ENCODE measurements at places on chromosomes 4 and X.

DNA sequence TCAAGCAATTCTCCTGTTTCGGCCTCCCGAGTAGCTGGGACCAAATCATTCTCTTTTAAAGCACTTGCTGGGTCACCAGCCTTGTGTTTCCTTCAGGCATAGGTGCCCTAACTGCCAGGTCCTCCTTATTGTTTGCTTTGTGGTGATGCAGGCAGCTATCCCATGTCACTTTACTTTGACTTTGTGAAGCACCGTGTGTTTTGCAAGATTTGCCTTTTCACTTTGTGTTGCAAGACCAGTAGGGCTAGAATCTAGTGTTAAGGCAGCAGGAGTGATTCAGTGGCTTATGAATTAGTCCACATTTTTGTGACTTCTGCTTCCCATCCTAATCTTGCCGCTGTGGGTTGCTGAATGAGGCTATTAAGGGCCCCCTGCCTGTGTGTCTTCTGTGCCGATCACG, 20.2 kb downstream of the SYAP1 start:
- no peak for DNase-seq

DNA sequence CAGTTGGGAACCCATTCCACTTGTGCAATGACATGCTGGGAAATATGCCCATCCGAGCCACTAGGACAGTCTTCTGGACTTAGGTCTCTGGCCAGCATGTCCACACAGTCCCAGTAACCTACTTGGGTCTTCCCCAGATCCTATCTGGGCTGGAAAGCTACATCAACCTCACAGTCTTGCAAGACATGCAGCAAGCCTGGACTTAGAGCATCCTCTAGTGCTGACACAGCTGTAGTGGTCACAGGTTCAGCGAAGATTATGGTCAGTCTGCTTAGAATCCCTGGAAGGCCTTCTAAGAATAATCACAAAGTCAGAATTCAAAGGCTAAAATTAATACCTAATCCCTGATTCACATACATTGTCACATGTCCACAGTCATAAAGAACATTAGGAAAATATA, 842.7 kb downstream of the STPG2 start:
- DNase-seq = no peak

DNA sequence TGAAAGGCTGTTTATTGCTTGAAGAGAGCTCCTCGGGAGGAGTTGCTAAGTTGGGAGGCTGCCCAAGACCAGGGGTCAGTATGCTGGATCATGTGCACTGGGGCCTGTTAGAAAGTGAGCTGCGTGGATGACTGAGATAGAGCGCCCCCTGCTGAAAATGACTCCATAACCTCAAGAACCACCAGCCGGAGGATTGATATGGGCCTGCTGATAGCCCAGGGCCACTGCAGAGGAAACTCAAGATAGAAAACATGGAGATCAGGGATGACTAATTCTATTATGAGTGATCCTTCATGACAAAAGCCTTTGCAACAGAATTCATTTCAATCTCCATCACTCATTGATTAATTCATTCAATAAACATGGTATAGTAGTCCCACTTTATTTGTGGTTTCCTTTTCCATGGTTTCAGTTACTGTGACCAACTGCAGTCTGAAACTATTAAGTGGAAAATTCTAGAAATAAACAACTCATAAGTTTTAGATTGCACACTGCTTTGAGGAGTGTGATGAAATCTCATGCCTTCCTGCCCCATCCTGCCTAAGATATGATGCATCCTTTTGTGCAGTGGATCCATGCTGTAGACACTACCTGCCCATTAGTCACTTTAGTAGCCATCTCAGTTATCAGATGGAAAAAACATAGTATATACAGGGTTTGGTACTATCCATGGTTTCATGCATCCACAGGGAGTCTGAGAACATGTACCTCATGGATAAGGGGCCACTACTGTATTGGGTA, 126.7 kb upstream of the MBNL3 start:
- peak; percentile 23 for DNase-seq

DNA sequence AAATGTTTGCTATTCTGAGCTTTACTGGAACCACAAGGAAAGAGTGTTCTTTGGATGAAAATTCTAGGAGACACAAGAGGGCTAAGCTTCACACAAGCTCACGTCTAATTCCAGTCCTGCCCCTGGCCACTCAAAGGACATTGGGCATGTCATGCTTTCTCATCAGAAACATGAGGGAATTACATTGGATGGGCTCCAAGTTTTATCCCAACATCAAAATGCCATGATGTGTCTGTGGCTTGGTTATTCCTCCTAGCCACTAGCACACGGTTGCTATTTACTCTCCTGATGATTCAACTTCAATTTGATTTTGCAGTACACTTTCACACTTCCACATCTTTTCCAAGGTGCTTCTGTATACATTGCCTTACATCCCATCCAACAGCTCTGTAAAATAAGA, 149.6 kb upstream of the FAM9B start:
- DNase-seq = no peak

- peak; percentile 21 for DNase-seq
Observed at GRCh38 chr4:52982255-52982945, 120.3 kb downstream of the RASL11B start.

GRCh38 chr4:19314116-19314515, 937.6 kb upstream of the SLIT2 start:
- no peak for DNase-seq
